ENCODE measurements at places on chromosomes 3 and 15.

DNA sequence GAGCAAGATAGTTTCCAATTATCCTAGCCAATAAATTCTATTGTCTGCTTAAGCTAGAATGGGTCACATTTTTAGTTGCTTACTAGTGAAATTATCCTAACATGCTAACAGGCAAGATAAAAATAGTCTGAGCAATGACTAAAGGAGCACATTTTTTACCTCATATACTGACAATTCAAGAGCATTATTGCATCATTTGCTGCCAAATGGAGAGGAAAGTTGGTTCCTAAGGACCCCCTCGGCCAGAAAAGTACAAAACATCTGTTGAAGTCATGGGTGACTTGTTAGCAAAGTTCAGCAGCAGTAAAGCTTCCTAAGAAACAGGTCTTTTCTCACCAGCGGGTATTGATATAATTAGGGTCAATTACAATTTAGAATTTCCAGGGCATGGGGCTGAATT lies 1001.0 kb downstream of the FHIT start:
- no peak for DNase-seq

DNA sequence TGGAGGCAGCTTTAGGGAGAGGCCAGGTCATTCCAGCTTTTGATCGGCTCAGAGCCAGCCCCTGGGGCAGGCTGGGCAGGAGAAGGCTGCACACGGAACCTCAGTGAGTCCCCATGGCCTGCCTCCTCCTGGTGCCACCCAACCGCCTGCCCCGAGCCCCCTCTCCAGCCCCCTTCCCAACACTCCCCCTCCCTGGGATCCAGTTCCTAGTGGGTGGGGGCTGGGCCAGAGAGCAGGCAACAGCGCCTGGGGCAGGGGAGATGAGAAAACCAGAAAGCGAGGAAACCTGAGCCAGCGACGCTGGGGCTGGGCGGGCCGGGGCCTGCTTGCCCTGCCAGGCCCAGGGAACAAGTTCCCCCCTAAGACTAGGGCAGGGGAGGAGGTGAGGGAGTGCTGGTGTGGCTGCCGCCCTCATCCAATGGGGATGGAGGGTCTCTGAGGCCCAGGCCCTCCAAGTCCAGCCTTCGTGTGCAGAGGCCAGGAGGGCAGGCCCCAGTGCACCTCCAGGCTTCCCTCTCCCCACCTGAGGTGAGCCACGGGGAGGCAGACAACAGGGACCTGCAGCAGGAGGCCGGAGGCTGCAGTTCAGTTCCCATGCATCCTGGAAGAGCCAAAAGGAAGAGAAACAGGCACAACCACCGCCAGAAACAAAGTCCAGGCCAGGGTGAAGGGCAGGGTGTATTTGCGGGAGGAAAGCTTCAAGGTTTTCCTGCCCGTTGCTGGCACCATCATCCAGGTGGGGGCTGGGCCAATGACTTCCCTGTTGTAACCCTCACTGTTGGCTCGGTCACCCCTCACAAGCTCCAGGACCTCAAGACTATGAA lies 4.0 kb upstream of the SEMA3F start:
- DNase-seq = no peak

- DNase-seq = peak; percentile 40
These were observed 56.0 kb downstream of the SLC25A26 start for GRCh38 chr3:66276705-66277274.

DNA sequence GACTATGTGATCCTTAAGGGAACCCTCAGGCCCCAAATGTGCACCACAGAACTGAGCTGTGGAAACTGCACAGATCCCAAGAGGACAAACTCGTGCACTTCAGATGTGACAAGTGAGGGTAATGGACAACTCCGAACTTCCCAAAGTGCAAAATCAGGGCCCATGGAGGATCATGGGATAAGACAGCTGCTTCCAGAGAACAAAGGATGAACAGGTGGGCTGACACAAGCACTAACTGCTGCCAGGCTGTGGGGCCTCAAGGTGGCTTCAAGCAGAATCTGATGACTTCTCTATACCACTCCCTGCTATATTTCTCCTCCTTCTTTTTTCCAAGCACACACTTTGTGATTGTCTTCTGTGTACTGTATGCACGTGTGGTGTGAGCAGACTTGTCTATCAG lies 5.4 kb downstream of the TARS3 start:
- DNase-seq = no peak

GRCh38 chr3:192496905-192497587 lies 230.3 kb downstream of the FGF12 start:
- DNase-seq = no peak

DNA sequence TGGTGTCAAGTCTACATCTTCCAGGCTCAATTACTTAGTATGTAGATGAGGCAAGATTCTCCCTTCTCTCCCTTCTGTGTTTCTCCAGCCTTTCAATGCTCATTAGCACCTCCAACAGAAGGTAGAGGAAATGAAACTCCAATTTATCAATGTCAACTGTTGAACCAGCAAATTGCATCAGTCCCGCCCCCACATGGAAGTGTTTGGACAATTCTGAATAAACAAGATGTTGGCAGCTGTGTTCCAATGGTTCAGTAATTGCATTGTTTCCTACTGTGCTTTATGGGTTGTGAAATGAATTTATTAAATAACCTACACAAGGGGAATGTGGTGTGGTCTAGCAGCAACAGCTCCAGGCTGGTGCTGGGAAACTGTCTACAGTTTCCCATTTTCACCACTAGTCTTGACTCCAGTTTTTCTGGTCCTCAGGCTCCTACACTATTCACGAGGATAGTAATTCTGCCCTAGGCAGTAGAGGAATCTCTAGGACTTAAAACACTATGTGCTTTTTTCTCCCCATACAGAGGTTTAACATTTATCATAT lies 91.9 kb downstream of the MB21D2 start:
- no peak for DNase-seq

DNA sequence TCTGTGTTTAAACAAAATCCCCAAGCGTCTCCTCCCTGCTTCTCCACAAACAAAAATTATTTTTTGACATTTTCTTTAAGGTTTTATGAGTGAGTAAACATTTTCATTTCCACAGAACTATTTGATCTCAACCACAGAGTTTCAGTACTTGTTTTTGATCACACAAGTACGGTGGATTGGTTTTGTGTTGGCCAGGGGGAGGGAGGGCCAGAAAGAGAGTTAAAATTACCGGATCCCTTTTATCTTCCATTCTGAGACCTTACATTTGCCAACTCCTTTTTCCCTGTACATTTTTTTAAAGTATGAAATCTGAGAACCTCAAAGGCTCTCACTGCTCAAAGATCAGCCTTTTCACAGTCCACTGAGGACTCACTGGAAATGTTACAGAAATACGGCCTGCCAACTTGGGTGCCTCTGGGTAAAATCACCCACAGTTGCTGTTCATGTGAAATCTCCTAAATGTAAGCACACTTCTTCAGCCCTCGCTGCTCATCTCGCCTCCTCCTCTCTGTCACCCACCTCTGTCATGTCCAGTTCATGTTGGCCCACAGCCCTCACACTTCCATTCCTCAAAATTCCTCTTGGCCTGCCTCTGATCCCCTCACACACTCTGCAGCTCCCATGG lies 1.7 kb downstream of the HOMER2 start:
- no peak for DNase-seq

GRCh38 chr3:35498506-35499210 lies 140.7 kb upstream of the ARPP21 start:
- DNase-seq = no peak

DNA sequence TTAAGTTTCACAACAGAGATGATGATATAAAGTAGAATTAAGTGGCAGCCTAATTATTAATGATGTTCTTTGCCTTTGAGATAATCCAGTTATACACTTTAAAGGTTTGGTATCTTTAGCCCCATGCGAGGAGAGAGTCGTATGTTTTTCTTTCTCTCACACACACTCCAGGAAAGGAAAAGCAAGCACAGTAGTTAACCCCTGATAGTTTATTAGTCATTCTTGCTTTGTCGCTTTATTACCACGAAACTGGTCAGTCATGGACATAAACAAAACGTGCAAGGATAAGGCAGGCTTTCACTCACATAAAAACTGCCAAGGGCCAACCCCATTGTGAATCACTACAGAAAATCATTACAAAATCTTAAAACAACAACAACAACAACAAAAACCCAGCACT lies 866.9 kb downstream of the FHIT start:
- no peak for DNase-seq

Data from AG09309 (cell line).